ENCODE measurements at places on chromosomes 4 and X. TPM values are rescaled to one million over a fixed set of nuclear protein-coding genes. Genes with fewer than 3 reads are reported as not detected.

DNA sequence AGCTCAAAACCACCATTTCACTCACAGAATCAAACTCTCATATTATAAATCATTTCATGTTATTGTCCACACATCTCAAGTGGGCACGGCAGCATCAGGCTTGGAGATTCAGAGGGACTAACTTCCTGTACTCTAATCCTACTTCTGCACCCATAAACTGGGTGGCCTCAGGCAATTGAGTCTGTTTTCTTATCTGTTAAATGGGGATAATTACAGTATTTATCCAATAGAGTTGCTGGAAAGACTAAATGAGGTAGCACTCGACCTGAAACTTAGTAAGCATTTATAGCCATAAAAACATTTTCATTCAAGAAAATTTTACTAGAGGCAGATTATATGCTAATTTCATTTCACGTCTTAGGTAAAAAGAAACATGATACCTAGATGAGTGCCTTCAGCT is 13.0 kb downstream of the TBC1D1 start:
- DNase-seq: no peak

DNA sequence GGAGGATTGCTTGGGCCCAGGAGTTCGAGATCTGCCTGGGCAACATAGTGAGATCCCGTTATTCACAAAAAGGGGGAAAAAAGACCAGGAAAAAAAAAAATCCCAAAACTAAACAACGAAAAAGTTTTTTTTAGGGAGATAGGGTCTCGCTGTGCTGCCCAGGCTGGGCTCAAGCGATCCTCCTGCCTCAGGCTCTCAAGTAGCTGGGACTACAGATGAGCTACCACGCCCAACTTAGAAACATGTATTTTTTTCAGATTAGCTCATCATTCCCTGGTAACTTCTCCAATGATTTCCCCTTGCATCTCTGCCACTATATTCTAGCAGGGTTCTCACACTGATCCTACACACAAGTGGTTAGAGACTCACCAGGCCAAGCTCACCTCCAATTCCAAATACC is 24.4 kb upstream of the IRAK1 start:
- no peak for DNase-seq

DNA sequence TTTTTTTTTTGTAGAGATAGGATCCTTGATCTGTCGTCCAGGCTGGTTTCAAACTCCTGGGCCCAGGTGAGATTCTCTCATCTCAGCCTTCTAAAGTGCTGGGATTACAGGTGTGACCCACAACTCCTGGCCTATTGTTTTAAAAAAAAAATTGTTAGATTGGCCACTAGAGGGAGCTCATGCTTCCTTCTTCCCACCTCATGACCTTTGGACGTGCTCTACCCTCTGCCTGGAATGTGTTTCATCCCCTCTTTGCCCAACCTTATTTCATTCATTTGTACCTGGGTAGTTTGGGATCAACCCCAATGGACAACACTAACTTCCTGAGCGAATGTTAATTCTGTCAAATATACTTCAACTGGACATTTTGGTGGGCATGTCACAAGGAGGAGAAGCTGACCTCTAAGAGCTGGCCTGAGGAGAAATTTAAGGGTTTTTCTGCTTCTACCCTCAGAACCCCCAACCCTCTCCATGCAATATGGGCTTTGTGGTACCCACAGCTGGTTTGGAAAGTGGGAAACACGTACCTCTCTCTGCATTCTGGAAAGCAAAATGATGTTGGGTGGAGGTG is 6.4 kb downstream of the PPEF2 start:
- no peak for DNase-seq

DNA sequence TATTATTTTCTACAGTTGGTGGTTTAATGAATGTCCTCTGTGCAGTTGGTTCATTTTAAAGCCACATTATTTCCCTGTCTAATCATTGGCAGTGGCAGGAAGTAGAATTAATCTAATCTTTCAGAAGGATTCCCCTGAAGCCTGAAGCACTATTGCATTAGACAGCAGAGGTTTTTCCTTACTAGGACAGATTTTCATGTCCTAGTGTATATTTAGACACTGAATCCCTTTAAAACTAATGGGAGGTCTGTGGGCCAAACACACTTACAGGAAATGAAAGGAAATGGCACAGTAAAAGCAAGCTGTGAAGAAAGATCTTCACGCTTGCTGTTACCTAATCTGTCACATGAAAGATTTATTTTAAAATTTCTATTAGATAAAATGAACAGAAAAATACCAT is 165.2 kb downstream of the SLC39A8 start:
- no peak for DNase-seq

GRCh38 chr4:143358923-143359643 is 22.4 kb downstream of the GAB1 start:
- no peak for DNase-seq

The EXOC1L gene
- not detected for total RNA-seq

- no peak for DNase-seq
These were observed 43.9 kb downstream of the ZNF280C start for GRCh38 chrX:130224810-130225209.

The MAB21L2 gene
- not detected for total RNA-seq

The WDFY3 gene
- total RNA-seq: 30.2 TPM

DNA sequence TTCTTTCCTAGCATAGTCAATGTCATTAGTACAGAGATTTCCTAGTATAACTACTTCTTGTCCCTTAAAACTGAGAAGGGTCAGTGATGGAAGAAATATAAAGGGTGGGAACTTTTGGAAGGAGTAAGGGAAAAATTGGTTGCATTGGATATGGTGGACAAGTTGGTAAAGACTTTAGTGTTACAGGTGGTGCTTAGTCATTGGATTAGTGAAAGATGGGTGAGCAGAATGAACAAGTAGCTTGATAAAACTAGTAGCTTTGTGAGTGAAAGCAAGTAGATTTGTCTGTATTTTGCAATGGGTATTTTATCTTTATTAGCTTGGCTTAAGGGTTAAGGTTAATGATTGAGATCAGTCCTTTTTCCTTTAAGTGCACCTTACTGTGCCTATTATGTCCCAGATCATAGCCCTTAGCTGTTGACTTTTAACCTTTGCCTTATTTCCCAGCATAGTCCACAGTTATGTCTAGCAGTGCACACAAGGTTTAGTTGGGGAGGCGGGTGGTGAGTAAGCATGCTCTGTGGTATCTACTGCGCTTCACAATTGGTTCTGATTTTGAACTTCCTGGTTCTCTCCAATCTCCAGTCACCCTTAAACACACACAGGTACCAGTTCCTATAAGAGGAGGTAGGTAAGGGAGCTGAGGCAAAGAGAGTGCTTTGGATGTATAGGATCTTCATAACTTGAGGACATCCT is 9.5 kb downstream of the WDR44 start:
- DNase-seq: no peak

The ZMAT1 gene
- 0.96 TPM for total RNA-seq

DNA sequence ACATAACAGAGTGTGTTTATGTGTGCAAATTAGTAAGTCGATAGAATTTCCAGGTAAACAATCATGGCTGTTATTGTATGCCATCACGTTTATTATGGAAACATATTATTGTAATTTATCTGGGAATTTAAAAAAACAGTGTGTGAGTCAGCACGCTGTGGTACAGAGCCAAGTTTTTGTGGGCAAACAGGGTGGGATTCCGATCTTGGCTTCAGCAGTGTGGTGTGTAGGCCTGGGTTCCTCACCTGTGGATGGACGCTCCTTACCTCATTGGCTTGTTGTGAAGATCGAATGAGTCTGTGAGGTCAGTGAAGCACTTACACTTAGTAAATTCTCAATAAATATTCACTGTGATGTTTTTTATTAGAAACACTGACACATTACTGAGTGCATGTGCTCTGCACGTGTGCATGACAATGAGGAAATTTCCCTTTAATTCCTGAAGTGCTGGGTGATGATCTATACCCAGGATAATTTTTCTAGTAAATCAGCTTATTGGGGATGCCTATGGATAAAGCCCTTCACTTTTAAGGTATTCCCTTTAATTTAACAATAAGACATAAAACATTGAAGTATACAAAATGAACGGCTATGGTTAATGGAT is 36.4 kb downstream of the SLIT2 start:
- DNase-seq: no peak

DNA sequence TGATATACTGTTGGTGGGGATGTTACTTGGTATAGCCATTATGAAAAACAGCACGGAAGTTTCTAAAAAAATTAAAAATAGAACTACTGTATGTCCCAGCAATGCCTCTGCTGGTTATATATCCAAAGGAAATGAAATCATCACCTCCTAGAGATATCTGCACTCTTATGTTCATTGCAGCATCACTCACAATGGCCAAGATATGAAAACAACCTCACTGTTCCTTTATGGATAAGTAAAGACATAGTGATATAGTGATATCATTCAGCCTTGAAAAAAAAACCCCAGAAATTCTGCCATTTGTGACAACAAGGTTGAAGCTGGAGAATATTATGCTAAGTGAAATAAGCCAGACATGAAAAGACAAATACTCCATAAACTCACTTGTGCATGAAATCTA is 543.8 kb upstream of the SLIT2 start:
- no peak for DNase-seq

DNA sequence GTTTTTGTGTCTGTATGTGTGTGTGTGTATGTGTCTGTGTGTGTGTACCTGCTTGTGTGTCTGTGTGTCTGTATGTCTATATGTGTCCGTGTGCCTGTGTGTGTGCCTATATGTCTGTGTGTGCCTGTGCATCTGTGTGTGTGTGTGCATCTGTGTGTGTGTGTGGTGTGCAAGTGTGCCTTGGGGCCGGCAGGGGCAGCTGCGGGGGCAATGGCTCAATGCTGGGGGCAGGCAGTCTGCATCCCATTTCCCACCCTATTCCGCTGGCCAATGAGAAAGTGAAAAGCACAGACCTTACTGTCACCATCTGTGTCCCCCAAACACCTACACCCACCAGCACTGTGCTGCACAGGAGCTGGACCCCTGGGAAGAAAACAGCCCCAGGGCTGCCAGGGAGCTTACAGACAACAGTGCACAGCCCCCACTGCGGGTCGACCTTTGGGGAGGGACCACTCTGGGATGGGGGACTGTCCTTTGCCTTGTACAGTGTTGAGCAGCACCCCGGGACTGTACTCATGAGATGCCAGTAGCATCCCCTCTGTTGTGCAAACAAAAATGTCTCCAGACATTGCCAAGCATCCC is 246.0 kb downstream of the EVC2 start:
- no peak for DNase-seq

The GNPDA2 gene
- 32.6 TPM for total RNA-seq

DNA sequence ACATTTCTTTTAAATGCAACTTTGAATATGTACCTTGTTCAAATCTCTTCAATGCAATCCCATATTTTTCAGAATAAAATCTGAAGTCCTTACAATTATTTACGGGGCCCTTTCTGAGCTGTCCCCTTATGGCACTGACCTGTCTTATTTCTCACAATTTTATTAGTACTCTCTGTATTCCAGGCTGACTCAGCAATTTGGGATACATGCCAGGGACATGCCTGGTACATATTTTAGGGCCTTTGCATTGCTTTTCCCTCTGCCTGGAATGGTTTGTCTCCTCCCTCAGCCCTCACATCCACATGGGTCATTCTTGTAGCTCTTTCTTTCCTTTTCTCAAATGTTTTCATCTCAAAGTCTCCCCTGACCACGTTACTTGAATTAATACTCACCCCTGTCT is 172.2 kb upstream of the TECRL start:
- DNase-seq: no peak

The PSAPL1 gene
- not detected for total RNA-seq

The GPC4 gene
- 12.0 TPM for total RNA-seq

DNA sequence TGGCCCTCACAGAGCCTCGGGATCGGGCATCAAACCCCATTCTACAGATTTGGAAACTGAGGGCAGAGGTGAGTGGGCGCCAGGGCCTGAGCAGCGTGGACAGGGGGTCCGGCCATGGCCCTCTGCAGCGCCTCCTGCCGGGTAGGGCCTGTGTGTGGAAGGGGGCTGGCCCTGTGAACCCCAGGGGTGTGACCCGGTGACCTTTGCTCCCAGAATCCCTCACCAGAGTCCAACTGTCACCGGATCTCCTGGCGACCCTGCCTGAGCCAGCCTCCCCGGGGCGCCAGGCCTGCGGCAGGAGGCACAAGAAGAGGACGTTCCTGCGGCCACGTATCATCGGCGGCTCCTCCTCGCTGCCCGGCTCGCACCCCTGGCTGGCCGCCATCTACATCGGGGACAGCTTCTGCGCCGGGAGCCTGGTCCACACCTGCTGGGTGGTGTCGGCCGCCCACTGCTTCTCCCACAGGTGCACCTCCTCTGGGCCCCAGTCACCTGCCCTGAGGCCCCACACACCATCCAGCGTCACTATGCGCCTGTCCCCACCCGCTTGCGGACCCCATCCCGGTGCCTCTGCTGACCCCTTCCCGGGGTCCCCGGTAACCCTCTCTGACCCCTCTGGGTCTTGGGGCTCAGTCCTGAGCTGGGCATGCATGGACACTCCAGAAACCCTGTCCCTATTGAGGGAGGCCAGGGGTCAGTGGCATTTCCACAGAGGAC is 4.2 kb downstream of the HGFAC start:
- DNase-seq: no peak

- DNase-seq: no peak
These were observed 637.8 kb downstream of the RAB28 start for GRCh38 chr4:12846368-12846767.

DNA sequence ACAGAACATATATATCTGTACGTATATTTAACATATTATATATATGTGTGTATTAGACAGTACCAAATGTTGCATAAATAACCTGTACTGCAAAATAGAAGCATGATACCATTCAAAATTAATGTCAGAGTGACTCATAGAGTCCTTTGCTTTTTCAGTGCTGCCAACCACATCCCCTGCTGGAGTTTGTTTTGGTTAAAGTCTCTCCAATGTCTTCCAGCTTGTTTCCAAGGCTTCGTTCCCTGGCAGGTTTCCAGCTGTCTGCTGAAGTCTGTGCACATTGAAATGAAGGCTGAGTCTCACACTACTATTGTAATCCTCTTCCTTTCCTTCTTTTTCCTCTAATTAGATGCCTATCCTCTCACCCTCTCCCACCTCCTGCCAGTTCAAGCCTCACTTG is 14.9 kb downstream of the NRK start:
- DNase-seq: peak; percentile 79

The NFKB1 gene
- total RNA-seq: 34.5 TPM

GRCh38 chr4:123102897-123103471 is 180.6 kb upstream of the NUDT6 start:
- no peak for DNase-seq

The GASK1B gene
- 69.7 TPM for total RNA-seq

The POU3F4 gene
- not detected for total RNA-seq

DNA sequence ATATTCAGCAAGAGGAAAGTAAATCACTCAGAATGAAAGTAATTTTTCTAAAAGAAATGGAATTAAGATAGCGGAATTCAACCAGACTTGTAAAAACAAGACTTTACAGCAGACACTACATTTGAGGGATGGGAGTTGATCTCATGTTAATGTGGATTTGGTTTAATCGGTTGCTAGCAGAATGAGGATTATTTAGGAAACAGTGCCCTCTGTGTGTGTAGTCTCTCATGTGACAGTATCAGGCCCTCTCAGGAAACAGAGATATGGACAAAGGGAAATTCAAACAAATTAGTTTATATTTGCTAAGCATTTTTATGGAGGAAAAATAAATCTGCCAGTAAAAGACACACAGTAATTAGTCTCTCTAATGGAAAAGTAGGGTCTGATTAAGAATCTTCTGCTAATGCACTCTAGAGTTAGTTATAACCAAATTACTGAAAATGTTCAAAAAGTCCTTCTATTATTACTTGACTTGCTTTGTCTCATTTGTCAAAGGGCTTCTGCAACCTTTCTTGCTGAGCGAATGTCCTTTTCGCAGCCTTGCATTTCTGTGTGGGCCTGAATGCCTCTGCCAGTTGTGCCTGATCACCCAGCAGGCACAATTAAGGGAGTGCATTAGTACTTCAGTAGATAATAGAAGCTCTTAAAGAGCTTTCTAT is 1282.3 kb upstream of the TENM3 start:
- no peak for DNase-seq

GRCh38 chr4:106584337-106584989 is 215.9 kb upstream of the GIMD1 start:
- no peak for DNase-seq

- DNase-seq: no peak
These were observed 97.1 kb upstream of the KLF3 start for GRCh38 chr4:38566806-38567398.
